Kasumi-1 (cell line): ENCODE measurements at places on chromosomes 2 and 18.

DNA sequence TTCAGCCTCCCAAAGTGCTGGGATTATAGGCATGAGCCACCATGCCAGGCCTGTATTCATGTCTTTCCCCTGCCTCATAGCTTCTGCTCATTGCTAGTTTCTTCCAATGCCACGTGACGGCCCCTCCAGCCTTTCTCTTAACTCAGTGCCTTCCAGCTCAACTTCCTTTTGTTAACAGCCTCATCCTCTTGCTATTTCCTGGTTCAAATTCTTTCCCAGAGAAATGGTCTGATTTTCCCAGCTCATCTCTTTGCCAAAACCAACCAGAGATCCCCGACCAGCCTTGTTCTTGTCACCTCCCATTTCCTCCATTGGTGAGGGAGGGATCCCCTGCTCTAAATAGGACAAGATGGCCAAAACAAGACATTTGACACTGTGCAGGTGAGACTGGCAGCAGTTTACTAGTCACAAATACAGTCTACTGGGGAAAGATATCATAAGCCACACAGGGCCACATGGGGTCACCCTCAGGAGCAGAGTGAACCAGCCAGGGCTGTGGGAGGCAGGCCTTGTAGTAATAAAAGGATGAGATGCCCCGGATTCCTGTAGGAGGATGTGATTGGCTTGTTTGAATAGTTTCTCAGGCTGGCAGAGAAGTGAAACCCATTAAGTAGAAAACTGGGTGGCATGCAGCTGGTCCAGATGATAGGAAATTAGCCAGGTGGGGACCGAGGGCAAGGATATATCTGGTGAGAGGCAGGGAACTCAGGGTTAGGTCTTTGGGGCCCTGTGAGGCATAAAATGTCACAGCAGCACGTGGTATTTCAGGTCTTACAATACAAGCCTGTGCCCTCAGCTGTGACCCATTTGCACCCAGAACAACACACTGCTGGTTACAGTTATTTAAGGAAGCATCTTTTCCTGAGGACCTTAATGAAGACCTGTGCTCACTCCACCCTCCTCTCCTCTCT, 6.4 kb downstream of the CD207 start:
- no peak for DNase-seq

DNA sequence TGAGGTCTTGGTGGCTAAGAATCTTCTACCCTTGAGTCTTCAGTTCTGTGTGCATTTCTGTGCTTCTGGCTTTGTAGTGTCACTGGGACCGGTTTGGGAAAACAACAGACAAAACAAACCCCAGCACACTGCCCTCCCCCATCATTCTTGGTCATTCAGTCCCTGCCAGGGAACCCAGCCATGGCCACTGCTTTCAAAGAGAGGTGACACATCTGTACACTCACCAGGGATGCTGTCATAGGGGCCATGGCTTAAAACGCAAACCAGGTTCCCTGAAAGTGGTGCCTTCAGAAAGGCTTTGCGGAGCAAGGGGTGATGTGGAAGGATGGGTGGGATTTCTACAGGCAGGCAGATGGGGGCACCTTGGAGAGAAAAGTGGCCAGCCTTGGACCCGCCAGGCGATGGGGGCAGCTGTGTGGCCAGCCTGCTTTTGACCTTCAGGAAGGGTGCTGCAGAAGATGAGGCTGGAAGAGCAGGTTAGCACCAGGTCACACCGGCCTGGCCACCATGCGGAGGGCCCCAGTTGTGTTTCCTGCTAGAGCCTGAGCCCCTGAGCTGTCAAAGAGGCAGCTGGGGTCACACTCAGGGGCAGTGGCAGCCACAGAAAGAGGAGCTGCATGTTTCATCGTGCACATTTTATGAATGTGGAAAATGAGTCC, 101.3 kb downstream of the INHBB start:
- no peak for DNase-seq

DNA sequence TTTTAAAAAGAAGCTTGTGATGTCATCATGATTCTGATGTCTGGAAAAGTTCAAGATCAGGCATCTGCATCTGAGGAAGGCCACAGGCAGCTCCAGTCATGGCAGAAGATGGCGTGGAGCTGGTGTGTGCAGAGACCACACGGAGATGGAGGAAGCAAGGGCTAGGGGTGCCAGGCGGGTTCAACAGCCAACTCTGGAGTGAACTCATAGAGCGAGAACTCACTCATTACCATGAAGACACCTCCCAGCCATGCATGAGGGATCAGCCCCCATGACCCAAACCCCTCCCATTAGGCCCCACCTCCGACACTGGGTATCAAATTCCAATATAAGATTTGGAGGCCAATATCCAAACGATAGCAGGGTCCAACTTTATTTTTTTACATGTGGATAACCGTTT, 61.6 kb downstream of the KCNG2 start:
- DNase-seq = no peak

DNA sequence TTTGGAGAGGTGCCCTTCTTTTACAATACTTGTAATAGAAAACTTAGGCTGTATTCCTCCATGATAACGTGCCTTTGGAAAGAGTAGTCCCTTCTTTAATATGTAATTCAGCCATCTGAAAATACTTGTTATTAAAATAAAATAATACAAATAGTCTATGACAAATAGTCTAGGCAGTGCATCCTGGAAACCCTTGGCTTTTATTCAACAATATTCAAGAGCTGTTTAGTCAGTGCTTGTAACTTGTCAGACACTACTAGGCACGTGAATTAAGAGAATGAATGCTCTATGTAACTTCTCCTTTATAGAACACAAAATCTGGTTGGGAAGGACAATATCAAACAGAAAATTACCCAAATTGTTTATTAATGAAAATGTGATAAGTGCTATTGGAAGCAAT, 388.2 kb downstream of the MTX2 start:
- no peak for DNase-seq

DNA sequence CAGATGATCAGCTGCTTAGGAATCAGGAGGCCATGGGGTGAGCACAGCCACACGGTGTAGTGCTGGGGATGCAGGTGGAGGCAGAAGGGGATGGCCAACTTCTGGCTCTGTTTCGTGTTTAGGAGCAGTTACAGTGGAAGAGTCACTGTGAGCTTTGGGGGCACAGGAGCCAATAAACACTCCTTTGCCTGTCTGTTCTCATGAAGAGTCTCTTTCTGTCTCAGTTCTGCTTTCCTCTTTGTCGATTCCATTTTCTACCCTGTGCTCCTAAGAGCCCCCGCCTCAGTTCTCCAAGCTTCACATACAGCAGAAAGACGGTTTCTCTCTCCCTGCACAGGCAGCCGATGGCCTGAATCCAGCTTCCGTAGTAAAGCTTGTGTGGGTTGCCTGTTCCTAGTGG, 21.0 kb upstream of the RRM2 start:
- DNase-seq = no peak

- no peak for DNase-seq
These were observed 134.1 kb upstream of the ITGB6 start for GRCh38 chr2:160334028-160334741.

DNA sequence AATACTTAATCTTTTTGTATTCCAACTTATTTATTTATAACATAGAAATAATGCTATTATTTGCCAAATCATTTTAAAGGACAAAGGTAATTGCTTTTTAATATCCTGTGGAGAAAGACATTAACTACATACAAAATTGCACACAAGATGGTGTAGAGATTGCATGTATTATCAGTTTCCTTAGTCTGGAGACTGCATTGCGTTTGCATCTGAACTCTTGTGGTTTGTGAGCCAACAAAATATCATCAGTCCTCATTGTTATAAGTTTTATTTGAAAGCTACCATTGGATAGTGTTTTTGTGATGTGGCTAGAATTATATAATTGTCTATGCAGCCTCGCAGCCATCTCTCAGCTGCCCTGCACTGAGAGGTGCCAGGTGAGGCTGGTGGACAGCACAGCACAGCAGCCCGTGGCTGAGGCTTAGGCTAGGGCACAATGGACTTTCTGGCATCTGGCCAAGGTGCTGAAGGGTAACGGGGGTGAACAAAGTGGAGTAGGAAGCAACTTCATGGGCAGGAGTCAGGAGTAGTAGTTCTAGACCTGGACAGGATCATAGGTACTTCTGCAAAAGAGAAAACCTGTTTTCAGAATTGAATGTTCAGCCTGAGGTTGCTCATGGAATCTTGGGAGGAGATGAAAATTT, 15.1 kb downstream of the RASGRP3 start:
- DNase-seq = no peak

- no peak for DNase-seq
These were observed 81.1 kb upstream of the RFX8 start for GRCh38 chr2:101556033-101556459.

- no peak for DNase-seq
These were observed 117.7 kb downstream of the CRIM1 start for GRCh38 chr2:36473230-36473629.

GRCh38 chr2:25692737-25693445, 19.5 kb upstream of the DTNB start:
- DNase-seq = no peak

DNA sequence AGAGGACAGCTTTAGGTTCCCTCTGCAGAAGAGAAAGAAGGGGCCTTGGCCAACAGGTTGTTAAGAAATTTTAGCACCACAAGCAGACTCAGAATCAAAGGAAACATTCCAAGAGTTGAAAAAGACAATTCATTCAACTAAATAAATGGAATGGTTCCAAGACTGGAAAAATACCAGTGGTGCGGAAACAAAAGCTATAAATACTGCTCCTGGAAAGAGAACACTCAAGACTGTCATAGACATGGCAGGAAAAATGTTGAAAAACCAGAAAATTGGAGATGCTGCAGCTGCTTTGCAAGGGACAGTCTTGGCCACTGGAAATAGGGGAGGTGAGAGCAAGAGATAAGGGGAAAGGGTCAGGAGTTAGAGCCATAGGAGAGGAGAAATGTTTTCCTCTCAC, 312.7 kb upstream of the CYRIA start:
- no peak for DNase-seq

DNA sequence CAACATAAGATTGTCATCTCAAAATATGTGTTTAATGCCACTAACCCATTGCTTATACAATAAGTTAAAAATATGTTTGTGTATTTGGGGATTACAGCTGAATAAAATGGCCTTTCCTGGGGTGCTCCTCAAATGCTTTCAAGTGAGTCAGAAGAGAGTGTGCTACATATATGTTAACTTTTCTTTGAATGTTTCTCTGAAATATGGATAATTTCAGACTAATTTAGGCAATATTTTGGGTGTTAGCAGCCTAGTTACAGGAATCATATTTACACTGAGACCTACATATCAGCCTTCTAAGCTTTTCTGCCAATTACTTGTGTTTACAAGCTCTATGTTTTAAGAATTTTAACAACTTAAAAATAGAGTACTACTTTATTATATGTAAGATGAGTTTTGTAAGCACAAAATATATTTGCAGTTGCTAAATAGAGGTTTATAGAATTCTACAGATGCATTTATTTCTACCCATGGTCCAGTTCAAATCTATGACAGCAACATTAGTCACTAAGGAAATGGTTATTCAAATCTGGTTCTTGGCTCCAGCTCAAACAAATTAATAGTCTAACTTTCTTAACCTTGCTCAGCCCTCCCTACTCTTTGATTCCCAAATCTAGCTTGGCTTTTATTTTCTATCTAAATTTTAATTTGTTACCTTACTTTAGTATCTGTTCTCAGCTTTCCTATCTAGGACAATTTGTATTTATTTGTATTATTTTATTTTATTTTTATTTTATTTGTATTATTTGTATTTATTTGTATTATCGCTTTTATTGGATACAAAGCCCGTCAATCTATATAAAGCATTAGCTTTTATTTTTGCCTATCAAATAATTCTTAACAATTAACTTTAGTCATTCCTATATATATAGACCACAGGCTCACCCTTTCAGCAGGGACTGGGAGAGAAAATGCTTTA, 48.9 kb downstream of the FSIP2 start:
- DNase-seq = no peak

DNA sequence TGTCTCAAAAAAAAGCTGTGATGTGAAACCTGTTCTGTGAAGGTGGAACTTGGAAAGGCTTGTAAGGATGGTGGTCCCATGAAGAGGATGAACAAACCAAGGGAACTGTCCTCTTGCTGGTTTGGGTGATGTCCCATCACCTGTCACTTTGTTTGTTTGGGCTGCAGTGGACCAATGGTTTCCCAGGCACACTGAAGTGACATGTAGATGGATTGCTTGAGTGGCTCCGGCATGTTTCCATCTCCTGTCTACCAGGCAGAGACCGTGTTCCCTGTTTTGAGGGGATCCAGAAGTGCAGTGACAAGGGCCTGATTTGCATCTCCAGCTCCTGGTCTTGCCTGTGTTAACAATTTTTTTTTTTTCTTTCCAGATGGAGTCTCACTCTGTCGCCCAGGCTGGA, 8.9 kb downstream of the NEDD4L start:
- DNase-seq = no peak

- no peak for DNase-seq
These were observed 42.8 kb upstream of the IL1R1 start for GRCh38 chr2:102099536-102100298.

DNA sequence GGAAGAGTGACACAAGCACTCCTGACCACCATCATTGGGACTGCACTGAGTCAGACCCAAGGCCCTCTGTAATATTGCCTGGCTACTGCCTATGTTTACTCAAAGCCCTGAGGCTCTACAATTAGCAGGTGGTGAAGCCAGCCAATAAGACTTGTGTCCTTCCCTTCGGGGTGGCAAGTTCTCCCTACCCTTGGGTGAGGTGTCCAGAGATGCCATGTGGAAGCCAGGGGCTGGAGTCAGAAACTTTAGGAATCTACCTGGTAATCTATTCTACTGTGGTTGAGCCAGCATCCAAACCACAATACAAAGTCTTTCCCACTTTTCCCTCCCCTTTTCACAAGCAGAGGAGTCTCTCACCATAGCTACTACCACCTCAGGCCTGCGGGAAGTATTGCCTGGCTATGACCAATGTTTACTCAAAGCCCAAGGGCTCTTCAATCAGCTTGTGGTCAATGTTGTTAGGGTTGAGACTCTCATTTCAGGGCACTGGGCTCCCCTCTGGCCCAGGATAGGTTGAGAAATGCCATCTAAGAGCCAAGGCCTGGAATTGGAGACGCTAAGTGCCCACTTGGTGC, 17.6 kb downstream of the DHRS9 start:
- no peak for DNase-seq

- no peak for DNase-seq
These were observed 179.7 kb upstream of the ETAA1 start for GRCh38 chr2:67217398-67217797.

DNA sequence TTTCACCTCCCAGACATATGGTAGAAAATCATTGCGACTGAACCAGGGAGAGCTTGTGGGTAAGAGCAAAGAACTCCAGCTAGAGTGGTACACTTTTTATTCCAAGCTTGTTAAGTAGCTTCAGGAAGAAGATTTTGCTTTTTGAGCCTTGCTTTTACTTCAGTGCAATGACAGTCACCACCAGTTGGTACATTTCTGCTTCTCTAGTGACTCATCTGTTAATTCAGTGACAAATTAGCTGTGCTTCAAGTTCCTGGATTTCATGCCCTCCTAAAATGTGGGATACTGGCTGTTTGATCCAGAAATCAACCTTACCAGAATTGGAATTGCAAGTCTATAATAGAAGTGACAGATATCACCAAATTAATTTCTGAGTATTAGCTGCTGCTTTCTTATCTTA, 117.6 kb upstream of the TTN start:
- no peak for DNase-seq
